Omental fat pad (tissue), 4 donors: ENCODE measurements at places on chromosomes 1 and 21.

DNA sequence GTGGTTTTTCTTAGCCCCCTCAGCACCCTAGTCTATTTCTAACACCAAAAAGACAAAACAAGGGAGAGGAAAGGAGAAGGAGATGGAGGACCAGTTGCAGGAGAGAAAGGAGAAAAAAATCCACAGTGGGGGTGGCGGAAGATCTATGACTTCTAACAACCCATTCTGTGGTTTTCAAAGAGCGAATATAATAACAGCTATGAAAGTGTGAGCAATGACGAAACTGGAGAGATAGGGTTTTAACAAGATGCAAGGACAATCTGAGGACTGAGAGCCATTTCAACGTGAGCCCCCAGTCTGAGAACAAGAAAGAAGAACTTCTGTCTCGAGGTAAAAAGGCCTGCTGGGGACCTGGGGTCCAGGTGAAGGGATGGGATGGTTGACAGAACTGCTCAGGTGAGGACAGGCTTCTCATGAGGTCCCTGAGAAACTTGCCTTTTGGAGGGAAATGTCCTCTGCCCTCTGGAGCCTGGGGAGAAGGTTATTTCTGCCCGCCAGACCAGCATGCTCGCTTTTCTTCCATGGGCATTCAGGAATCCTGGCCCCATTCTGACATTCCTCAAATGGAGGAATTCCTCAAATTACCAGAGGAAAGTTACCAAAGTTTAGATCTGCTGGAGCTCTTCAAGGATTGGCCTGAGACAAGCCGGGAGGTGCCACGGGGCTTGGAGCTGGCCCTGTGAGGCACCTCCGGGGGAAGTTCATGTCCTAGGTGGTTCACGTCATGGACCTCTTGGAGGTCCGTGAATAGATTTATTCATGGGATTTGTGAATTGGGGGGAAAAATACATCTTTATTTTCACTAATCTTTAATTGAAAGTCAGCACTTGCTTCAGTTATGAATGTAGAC, at the start of gene CD160:
TSS of gene CD160 (plus strand) at position 270 of the 850 bp plus-strand sequence. CDS start 8,829 bp downstream, outside the sequence.
- DNase-seq, result no peak

GRCh38 chr21:36541721-36542139, 61.8 kb upstream of the CLDN14 start:
- DNase-seq, result no peak

- no peak for DNase-seq
These were observed 144.8 kb downstream of the NR5A2 start for GRCh38 chr1:200172311-200172710.

- DNase-seq, result no peak
These were observed 81.7 kb upstream of the ADAM30 start for GRCh38 chr1:119978018-119978505.

- no peak for DNase-seq
These were observed 3879.7 kb downstream of the SRGAP2C start for GRCh38 chr1:125064481-125064880.

- no peak for DNase-seq
These were observed 78.3 kb downstream of the VPS26C start for GRCh38 chr21:37188825-37189224.

GRCh38 chr1:7255303-7256058, 470.2 kb downstream of the CAMTA1 start:
- no peak for DNase-seq

DNA sequence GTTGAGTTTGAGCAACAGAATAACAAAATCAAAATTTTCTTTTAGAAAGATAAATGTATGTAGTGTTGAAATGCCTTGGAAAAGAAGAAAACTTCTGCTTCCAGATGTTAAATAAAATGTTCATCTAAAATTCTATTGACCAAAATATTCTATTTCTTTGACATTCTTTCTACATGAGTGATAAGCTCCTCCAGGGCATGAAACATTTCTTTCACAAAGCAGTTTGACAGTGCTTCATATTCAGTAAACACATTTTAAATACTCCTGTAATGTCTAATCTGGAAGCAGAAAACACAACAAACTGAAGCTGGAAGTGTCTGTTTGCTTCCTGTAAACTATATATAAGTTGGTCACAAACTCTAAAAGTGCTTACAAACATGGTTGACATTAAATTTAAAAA, 61.5 kb downstream of the RGS21 start:
- DNase-seq, result no peak

DNA sequence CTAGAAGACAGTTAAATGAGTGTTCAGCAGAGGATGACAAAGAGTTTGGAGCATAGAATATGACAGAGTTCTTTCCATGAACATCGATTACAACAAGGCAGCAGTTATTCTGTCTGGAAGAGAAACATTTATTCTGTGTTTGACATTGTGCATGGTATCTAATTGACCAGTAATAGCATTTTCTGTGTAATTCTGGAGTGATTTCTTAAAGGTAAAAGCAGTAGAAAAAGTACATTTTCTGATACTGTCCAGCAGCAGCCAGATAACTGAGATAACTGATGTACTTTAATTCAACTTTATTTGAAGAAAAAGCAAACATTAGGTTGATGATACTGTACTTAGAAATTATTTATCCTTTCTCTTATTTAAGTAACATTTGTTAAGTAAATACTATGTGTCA, 497.1 kb downstream of the AGBL4 start:
- DNase-seq, result no peak

- no peak for DNase-seq
These were observed 189.2 kb downstream of the FOXD2 start for GRCh38 chr1:47627016-47627415.

DNA sequence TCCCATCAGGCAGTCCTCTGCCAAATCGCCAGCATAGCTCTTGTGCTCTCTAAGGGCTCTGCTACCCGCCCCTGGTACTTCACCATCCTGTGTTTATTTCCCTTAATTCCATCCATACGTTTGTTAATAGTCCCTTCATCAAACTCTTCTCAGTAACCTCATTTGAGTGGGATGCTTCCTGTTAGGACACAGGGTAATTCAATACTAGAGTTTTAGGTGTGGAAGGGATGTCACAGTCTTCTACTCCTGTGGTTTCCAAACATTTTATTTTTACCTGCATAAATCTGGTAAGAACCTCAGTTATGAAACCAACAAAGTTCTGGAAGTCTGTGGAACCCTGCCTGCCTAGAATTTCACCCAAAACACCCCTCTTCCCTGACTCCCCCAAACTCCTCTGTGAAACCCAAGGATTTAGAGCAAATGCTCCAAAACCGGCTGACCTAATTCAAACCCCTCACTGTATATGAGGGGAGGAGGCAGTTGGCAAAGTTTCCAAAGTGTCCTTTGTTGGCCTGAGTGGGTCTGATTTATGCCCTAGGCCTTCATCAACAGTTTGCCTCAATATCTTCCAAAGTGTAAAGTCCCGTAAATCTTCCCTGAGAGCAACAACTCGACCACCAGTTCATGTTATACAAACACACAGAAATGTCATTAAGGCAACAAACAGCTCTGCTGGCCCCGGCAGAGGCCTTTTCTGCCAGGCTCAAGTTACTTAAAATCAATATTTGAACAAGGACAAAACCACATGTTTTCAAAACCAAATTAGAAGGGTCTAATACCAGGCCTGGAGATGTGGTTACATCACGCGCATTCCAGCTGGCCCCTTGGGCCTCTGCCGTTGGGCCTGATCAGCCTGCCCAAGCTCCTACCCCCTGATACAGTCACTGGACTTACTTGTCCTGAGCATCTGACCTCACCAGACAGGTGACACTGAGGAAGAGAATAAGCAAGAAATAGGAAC, 82.4 kb upstream of the FGGY start:
- no peak for DNase-seq

DNA sequence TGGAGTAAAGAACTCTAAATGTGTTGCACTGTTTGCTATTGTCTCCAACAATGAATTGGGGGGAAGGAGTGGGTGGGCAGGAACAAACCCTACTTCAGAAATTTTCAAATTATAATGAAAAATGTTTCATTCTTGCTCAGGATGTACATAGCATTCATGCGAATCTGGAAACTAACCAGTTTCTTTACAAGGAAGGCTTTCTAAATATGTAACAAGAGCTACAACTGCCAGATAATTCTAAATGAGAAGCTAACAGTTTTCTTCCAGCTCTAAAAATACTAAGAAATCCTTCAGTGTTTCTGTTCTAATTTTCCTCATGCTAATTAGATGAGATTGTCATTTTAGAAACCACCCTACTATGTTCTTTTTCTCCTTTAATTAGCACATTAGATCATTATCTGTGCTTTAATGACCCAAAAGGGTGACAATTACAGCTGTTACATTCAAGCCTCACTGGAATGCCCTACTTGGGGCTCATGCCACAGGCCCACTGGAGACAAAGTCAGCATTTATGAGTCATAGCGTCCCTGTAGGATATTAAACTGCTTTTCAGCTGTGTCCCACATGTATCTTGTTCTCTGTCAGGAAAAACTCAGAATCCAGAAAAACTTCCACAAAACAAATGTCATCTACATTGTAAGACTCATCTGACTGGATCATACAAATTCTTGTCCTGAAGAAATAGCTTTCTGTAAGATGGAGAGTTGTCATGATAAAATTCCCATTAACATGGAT, 804.6 kb upstream of the CXADR start:
- no peak for DNase-seq

GRCh38 chr1:205483372-205483771, 21.1 kb upstream of the CDK18 start:
- no peak for DNase-seq
